CD4-positive, alpha-beta T cell treated with Interleukin-1 beta for 1 hour (primary cell): ENCODE measurements at places on chromosomes 12 and 14.

GRCh38 chr14:32233260-32233659, 30.2 kb upstream of the RNU6-8 start:
- DNase-seq, result no peak

- no peak for DNase-seq
Observed at GRCh38 chr14:53411125-53411524, 258.0 kb upstream of the DDHD1 start.

DNA sequence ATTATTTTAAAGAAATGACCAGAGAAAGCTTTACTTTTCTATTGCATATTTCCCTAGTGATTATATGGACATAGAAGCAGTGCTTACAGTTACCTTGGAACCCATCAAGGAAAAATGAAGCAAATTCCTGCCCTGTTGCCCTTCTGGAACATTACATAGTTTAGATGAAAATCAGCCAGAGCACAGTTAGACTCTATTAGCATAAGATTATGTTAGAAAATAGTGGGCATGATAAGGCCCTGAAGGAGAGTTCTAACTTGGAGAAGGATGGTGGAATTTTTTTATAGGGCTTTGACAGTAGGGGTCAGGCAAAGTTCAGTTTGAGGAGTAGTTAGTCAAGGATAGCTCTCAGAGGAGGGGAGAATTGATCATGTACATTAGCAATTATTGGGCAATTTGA, 74.3 kb downstream of the FUT8 start:
- DNase-seq, result no peak

DNA sequence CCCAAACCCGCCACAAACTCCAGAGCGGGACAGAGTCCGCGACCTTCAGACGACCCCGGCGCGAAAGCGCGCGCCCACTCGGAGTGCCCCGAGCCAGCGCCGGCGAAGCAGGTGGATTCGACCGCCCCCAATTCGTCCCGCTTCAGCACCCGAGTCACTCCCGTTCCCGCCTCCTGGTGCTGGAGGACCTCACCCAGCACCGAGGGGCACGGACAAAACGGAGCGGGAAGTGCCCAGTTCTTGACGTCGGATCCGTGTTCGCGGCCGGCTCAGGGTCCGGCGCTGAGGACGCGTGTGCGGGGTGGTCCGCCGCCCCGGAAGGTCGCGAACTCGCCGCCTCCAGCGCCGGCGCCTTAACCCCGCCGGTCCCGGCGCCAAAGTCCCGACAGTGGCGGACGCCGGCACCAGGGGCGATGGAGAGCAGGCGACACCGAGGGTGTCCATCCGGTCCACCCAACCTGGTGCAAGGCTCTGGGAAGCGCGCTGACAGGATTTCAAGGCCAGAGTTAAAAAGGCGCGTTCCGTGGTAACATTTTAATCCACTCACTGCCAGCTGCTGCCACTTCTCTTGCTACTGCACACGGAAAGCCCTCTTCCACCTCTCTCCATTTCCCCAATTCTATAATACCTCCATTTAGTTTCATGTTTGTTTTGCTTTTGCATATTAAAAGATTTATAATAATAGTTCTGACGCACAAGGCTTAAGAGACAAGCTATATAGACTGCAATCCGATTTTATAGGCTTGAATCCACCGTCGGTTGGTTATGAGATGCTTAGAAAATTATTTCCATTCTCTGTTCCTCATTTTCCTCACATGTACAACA, 240.0 kb upstream of the CPNE8 start:
- no peak for DNase-seq

- DNase-seq, result no peak
Observed at GRCh38 chr12:4001841-4002240, 128.6 kb upstream of the PARP11 start.

DNA sequence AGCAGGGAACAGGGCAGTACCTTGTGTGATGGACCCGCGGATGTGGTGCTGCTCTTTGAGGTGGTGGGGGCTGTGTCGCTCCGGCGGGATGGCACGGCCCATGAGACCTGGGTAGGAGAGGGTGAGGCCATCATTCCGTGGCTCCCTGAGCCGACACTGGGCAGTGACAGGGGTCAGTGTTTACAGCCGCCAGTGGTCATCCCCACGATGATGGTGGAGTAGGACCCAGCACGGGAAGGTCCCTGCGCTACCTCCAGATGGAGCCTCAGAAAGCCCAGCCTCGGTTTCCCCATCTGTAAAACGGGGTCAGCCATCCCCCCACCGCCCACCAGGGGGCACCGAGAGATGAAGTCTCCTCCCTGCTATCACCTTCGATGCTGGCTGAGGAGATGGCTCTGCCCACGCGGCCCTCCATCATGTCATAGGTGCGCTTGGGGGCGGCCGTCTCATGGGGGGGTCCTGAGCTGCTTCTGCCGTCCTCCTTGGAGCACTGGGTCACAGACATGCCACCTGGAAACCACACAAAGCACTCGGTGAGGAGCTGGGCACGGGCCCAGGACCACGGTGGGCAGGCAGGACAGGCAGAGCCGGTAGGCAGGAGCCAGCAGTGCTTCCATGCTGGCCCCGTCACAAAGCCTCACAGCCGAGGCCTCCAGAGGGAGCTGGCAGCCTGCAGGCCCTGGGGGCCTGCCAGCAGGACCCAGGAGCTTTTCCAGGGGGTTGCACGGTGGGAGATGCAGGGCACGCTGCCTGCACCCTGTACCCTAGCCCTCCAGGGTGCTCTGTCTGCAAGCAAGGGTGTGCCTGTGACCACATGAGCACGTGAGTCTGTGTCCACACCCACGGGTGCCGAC, 53.1 kb downstream of the RFLNA start:
- peak; percentile 25 for DNase-seq

GRCh38 chr12:93186131-93186530, 191.6 kb upstream of the NUDT4 start:
- DNase-seq, result no peak

DNA sequence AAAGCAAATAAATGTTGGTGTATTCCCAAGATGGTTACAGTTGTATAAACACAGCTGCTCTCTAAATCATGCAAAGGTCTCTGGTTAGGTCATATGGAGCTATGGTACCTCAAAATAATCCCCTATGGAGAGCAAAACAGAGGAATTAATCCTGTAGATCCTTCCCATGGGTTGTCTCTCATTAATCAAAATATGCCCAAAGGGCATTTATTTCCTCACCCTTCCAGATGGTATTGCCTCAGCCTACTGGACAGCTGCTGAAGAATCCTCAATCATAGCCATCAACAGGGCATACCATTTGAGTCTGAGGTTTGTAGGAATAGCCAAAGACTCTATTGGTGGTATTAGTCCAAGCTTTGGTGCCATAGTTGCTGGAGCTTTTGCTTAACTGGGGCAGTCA, 360.9 kb downstream of the RPL10L start:
- DNase-seq, result no peak

GRCh38 chr14:76541594-76542219, 165.8 kb downstream of the ESRRB start:
- DNase-seq, result no peak

DNA sequence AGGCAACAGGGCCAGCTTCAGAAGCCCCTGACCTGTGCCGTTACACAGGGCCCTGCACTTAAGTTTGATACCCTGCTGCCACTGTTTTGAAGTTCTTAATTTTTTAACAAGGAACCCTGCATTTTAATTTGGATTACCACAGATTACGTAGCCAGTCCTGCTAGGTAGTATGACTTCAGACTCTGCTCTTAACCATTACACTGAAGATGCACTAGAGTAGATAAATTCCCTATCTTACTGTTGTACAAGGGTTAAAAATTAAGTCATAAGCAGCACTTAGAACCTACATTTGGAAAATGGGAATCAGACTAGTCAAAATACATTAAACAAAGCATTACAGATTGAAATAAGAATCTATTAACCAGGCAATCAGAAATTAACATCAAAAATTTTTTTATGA, 2.3 kb downstream of the GNPNAT1 start:
- DNase-seq, result no peak

DNA sequence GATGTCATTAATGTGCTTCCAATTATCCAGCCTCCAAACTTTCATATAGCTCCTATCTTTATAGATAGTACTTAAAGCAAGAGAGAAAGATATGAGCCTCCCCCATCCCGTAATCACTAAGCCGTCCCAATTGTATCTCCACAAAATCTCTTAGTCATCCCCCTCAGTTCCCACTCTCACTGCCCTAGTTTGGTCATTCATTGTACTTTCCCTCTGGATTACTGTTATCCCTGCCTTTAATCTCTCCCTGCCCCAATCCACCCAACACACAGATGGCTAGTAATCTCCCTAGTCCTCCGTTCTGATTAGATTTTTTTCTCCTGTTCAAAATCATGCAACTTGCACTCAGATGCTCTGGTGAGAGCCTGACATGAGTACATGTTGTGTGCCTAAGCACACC, 5.4 kb upstream of the BCAT1 start:
- DNase-seq, result no peak

- DNase-seq, result no peak
Observed at GRCh38 chr12:33602515-33602914, 162.9 kb upstream of the SYT10 start.

- DNase-seq, result peak; percentile 72
Observed at GRCh38 chr14:21191809-21192446, 36.1 kb upstream of the OR5AU1 start.

DNA sequence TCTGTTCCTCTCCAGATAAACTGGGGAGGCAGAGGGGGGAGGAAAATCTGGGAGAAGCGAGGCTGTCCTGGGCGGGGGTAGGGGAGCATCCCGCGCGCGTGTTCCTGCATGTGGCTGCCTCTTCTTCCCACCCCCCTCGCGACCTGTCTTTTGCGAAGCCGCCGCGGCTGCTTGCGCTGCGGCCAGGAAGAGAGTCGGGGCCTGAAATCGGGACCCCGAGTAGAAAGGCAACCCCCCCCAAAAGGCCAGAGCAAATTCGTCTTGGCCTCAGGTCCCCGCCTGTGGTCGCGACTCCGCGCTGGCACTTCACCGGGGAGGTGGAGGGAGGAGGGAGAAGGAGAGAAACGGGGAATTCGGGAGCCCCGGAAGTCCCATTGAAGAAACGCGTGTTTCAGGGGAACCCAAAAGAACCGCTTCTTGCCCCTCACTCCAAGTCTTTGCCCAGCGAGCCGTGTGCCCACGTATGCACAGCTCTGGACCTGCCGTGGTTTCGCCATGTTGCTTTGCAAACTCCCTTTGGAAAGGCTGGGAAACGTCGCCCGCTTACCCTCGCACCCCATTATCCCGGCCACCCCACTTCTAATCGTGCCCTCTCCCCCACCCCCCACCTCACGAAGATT, 944 bp downstream of the CCND2 start:
- DNase-seq, result no peak

GRCh38 chr14:64159588-64159987, 134.6 kb downstream of the ESR2 start:
- no peak for DNase-seq

DNA sequence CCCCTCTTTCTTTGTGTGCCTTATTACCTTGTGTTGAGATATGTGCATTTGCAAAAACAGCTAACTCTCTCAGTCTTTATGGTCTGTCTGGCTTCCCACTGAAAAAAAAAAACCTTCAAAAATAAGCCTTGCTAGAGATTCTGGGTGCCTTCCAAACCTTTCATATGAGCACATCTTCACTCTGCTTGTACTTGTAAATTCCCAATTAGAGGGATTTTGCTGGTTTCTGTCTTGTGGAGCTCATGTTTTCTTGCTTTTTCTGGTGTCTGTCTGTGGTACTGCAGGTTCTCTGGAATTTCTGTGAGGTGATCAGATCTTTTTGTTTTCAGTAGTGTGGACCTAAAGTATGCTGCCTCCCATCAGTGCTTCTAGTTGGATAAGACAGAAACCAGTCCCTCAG, 100.1 kb downstream of the PIK3C2G start:
- no peak for DNase-seq

DNA sequence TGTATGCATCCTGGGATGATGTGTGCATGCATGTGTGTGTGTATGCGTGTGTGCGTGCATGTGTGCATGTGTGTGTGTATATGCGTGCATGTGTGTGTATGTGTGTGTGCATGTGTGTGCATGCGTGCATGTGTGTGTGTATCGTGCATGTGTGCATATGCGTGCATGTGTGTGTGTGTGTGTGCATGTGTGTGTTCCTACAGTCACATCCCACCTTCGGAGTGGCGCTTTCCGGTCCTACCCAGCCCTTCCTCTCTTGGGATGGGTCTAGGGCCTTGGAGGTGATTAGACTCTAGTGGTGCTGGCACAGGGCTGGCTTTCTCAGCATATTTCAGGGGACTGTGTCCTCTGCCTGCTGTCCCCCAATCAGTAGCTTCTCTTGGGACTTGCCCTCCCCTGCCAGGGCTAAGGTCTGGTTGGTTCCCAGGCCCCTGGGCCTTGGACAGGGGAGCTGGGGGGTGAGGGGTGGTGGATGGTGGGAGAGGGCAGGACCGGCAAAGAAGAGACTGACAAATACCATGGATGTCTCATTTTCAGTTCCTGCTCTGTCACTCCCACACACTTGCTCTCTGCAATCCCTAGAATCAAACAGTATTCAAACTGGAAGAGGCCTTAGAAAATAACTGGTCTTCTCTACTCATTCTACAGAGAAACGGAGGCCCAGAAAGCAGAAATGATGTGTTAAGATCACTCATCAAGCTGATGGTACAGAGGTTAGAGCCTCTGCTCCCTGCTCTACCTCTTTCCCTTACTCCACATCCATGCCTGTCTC, 21.9 kb upstream of the FAIM2 start:
- DNase-seq, result no peak

DNA sequence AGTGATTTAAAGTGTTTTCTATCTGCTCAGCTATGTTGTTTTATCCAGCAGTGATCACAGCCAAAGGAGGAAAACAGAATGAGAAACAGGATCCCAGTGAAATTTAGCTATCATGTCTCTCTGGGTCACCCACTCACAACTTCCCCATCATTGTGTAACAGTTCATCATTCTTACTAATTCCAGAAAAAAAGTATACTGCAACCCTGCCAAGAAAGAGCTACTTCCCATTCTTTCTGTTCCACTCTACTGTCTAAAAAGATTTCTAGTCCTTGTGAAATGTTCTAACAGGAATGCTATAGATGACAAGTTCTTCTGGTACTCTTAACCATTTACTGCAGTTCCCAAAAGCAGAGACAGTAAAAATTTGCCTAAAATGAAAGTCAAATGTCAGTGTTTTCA, 39.2 kb upstream of the CD163 start:
- no peak for DNase-seq

- no peak for DNase-seq
Observed at GRCh38 chr12:1199700-1200099, 208.7 kb downstream of the ERC1 start.

GRCh38 chr14:90235179-90235976, 21.0 kb upstream of the PSMC1 start:
- peak; percentile 43 for DNase-seq

GRCh38 chr12:1660304-1661187, 30.3 kb upstream of the ADIPOR2 start:
- peak; percentile 62 for DNase-seq

- no peak for DNase-seq
Observed at GRCh38 chr14:85060121-85060520, 469.8 kb upstream of the FLRT2 start.

GRCh38 chr12:46384451-46385309, 12.1 kb upstream of the SLC38A2 start:
- no peak for DNase-seq
